ENCODE measurements at places on chromosomes 5 and 9.

- no peak for DNase-seq
Measured at GRCh38 chr5:31366941-31367340, 165.0 kb downstream of the DROSHA start.

GRCh38 chr5:72237415-72237814 is 82.6 kb downstream of the MRPS27 start:
- no peak for DNase-seq

DNA sequence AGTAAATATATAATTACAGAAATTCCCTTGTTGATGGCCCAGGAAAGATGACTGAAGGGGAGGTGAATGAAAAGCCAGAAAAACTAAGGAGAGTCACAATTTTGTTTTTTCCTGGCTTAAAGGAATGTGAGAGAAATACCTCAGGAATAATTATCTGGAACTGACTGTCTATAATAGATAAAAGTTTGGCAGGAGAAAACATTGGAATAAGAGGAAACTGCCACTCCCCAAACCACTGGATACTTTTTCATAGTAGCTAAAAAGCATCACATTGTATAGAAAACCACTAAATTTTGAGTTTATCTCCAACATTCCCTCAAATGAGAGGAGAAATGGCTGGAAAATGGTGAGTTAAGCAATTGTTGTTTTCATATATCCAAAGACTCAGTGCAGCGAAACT is 326.0 kb downstream of the NPR3 start:
- no peak for DNase-seq

DNA sequence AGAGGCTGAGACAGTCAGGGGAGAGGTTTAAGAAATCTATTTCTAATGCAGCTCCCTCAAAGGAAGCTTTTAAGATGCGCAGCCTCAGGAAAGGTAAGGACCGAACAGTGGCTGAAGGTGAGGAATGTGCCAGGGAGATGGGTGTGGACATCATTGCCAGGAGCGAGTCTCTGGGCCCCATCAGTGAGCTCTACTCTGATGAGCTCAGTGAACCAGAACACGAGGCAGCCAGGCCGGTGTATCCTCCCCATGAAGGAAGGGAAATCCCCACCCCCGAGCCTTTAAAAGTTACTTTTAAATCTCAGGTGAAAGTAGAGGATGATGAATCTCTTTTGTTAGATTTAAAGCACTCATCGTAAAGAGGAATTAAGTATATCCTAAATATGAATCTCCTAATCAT is 8.2 kb downstream of the CAVIN4 start:
- DNase-seq = no peak

- no peak for DNase-seq
Measured at GRCh38 chr5:151047814-151048425, 27.5 kb downstream of the GPX3 start.

GRCh38 chr5:104048231-104048630 is 485.6 kb upstream of the NUDT12 start:
- DNase-seq = no peak

GRCh38 chr9:84702471-84702870 is 32.9 kb downstream of the NTRK2 start:
- DNase-seq = no peak

DNA sequence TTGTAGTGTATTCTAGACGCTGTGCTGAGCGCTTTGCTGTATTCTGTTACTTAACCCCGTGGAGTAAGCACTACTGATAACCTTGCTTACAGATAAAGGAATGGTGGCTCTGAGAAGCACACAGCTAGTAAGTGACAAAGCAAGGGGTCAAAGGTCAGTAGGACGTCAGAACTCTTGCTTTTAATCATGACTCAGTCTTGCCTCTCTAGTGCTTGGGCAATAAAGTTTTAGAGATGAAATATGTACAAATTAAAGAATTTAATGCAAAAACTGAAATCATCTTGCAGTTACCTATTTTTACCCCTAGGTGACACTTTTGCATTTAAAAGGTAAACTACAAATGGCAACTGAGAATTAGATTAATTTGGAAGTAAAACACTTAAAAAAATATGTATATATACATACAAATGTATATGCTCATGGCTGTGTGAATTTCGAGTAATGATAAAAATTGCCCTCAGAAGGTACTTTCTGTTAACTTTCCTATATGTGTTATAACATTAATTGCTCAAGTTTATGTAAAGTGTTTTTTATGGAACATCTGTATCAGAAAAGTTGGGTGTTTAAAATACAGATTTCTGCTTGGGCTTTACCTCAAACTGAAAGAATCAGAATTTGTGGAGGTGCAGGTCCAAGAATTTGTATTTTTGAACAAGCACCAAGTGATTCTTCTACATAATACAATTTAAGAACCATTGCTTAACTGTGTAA is 175.1 kb upstream of the DAB2 start:
- no peak for DNase-seq

- DNase-seq = no peak
Measured at GRCh38 chr5:143737062-143737461, 74.9 kb upstream of the HMHB1 start.

DNA sequence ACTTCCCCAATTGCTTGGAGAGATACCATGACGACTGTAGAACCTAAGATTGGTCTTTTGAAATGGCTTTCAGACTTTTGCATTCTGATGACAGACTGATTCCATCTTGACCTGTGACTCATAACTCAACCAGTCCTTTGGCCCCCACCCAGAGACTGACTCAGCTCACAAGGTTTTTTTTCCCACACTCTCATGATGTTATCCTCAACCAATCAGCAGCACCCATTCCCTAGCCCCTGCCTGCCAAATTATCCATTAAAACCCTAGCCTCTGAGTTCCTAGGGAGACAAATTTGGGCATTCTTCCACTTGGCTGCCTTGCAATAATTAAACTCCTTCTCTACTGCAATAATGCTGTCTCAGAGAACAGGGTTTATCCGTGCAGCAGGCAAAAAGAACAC is 1263.3 kb upstream of the CDH9 start:
- no peak for DNase-seq

DNA sequence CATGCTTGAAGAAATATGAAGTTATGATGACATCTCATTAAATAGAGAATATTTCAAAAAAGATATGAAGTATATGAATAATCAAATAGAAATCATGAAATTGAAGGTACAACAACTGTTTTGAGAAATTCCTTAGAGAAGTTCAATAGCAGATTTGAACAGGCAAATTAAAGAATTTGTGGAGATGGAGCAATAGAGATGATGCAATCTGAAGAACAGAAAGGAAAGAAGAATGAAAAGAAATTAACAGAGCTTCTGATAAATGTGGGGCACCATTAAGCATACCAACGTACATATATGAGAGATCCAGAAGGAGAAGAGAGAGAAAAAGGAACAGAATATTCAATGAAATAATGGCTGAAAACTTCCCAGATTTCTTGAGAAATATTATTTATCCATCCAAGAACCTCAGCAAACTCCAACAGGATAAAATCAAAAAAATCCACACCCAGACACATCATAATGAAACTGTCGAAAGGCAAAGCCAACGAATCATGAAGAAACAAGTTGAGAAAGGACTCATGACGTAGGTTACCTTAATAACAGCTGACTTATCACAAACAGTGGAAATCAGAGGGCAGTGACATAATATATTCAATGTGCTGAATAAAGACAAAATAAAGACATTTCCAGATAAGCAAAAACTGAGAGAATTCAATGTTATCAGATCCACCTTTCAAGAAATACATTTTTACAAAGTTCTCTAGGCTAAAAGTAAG is 297.2 kb upstream of the TARS1 start:
- DNase-seq = no peak

DNA sequence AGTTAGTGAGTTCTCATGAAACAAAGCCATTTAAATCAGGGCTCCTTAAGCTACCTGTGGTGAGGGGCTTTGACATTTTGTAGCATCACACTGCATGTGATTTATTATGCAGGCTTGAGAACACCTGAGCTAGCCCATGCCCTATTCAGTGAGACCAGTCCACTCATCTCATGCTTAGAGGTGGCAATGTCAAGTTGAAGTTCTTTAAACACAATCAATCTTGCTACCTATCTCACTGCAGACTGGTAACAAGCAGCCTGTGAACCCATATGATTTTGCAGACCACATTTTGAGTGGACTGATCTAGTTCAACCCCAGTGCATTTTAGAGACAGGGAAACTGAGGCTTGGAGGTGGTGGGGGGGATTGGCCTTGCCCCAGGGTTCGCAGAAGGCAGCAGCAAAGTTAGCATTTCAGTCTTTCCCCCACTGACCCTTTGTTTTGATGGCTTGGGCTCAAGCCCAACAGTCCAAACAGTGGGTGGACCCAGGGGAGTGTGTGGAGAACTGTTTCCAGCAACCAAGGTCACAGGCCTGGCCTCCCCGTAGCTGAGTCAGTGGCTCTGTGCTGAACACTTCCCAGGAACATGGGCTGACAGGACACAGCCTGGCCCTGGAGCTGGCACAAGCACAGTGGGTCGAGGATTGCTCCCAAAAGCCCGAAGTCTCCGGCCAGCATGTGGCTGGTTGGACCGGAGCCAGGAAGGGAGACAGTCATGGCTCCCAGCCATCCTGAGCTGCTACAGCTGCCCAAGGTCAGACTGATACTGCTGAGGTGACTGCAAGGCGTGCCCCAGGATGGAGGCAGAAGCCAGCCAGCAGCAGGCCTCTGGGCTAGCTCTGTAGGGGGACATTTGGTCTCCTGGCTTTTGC is 95.3 kb downstream of the RGS3 start:
- no peak for DNase-seq

- DNase-seq = no peak
Measured at GRCh38 chr5:10528056-10528816, 35.6 kb upstream of the ANKRD33B start.

DNA sequence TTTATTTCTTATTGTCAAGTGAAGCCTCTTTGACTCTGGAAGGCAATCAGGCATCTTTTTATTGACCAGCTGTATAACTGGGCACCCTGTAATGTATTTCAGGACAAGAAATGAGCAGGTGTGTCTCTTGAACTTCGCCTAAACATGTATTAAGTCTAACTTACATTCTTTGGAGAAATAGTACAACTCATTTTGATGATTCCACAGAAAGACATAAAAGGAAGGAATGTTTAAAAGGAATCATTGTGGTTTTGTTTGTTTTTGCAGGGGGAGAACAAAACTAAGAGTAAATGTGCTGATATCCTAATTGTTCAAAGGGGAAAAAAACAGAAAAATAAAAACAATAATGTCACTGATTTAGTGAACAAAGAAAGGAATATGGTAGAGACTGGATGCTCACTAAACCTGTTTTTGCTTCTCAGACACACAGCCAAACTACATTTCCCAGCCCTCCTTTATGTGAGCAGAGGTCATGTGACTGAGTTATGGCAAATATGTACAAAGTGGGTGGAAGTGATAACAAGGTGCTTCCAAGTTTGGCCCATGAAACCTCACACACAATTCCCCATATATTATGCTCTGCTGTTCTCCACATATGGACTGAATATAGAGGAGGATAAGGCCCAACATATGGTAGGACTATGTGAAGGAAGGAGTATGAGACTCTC is 150.6 kb upstream of the ACOT12 start:
- no peak for DNase-seq

DNA sequence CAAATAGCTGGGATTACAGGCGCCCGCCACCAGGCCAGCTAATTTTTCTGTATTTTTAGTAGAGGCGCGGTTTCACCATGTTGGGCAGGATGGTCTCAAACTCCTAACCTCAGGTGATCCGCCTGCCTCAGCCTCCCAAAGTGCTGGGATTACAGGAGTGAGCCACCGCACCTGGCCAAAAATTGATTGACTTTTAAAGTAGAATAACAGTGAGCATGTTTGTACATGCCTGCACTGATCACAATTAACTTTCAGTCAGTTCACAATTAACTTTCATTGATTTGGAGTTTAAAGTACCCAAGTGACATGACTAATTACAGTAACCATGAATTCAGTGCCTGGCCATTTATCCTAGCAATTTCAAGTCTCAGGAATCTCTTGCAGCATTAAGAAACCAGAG is 61.3 kb downstream of the ANKH start:
- DNase-seq = no peak

DNA sequence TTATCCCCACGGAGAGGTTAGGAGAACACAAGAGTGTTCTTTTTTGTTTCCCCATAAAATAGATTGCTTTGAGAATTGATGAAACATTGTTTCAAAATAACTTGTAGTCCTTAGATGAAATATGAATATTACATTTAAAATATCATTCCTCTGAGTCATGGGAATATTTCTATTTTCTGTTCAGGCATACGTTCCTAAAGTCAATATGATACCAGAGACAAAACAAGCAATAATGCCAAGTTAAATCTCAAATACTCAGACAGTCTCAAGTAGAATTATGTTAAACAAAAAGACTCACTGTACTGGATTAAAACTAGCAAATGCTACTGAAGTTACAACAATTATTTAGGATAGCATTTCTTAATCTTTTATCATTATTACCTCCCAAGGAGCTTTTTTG is 111.7 kb upstream of the C6 start:
- no peak for DNase-seq

DNA sequence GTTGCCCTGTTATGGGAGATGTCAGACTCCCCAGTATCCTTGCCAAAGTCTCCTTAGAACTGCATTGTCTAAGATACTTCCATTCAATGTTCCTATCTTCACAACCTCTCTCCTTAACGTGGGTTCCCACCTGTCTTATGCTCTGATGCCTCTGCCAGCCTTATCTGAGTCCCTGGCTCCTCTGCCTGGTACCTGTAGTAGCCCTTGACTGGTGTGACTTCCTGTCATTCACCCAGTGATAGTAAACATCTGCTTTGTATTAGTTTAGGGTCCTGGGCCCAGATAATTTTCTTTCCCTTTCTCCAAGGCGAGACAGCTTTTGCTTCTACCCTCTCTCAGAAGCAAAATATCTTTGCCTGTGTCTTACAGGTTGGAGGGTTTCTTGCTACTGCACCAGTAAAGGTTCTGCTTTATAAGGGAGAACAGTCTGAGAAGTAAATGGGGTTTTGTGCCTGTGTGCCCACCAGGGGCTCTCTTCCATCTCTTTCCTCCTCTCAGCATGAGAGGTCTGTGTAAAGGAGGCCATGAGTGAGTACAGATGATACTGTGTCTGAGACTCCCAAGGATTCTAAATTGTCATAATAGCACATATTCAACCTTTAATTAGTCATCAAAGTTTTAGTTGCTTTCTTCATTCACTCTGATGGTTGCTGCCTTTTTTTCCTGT is 220.8 kb downstream of the PRR16 start:
- DNase-seq = no peak

- no peak for DNase-seq
Measured at GRCh38 chr5:127909821-127910220, 173.7 kb upstream of the SLC12A2 start.

GRCh38 chr5:53569453-53569852 is 9.0 kb downstream of the NDUFS4 start:
- no peak for DNase-seq

GRCh38 chr5:127306647-127307046 is 16.1 kb downstream of the MEGF10 start:
- DNase-seq = no peak

- no peak for DNase-seq
Measured at GRCh38 chr9:16598316-16598715, 272.2 kb downstream of the BNC2 start.

Measured in AG04450 (cell line).